T-helper 1 cell (primary cell): ENCODE measurements at places on chromosomes 4 and X.
A peak's percentile ranks its signal among the peaks of the same experiment; 100 is the strongest.

- no peak for DNase-seq
Measured at GRCh38 chr4:81549984-81550383, 78.3 kb upstream of the RASGEF1B start.

- DNase-seq = no peak
Measured at GRCh38 chrX:42604302-42604701, 173.7 kb downstream of the PPP1R2C start.

DNA sequence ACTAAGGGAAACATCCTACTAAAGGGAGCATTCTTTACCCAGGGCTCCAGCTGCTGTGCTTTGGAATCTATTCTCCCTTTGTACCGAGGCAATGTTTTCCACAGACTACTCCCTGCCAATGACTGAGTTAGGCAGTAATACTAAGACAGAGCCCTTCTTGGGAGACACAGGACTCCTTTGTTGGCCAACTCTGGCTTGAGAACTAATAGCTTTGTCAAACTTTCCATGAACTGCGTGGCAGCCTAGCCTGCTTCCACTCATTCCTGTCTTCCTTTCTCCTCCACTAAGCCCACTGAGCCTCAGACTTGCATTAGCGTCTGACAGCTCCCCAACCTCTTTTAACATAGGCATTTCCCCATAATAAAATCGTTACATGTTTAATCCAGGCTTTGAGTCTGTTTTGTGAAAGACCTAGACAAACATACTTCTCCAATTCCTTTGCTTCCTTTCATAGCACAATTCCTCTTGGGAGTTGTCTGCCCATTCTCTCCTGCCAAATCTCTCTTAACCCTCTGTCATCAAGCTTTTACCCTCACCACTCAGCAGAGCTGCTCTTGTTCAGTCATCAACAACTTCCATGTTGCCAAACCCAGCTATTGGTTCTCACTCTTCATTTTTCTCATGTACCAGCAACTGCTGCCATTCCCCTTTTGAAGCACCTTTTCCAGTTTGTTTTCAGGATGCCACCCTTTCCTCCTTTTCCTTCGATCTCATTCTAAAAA, 300.3 kb upstream of the IGFBP7 start:
- no peak for DNase-seq

DNA sequence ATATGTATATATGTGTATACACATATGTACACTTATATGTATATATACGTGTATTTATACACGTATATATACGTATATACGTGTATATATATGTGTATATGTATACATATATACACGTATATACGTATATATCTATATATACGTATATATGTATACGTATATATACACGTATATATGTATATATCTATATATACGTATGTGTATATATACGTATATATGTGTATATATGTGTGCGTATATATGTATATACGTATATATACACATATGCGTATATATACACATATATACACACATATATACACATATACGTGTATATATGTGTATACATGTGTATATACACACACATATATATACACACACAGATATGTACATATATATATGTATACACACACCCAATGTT, 348.0 kb upstream of the LCORL start:
- no peak for DNase-seq

DNA sequence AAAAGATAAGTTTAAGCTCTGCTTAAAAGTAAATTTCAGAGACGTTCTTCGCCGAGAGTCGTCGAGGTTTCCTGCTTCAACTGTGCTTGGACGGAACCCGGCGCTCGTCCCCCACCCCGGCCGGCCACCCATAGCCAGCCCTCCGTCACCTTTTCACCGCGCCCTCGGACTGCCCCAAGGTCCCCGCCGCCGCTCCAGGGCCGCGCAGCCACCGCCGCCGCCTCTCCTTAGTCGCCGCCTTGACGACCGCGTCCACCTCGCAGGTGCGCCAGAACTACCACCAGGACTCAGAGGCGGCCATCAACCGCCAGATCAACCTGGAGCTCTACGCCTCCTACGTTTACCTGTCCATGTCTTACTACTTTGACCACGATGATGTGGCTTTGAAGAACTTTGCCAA, 70.8 kb downstream of the FMR1NB start:
- DNase-seq = no peak

GRCh38 chr4:94225449-94225848, 17.8 kb downstream of the SMARCAD1 start:
- no peak for DNase-seq

DNA sequence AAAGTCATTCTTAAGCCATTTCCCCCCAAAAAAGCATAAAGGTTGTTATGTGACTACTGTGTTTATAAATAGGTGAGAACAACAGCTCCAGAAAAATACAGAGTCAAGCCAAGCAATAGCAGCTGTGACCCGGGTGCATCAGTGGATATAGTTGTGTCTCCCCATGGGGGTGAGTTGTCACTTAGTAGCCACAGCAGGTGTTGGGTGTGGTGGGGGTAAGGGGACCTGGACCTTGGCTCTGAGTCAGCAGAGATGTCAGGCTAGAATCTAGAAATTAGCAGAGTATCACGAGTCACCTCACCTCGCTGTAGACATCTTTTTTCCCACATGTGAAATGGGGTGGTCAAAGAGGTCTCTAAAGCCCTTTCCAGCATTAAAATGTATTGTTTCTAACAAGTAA, 42.4 kb downstream of the MOSPD2 start:
- no peak for DNase-seq

DNA sequence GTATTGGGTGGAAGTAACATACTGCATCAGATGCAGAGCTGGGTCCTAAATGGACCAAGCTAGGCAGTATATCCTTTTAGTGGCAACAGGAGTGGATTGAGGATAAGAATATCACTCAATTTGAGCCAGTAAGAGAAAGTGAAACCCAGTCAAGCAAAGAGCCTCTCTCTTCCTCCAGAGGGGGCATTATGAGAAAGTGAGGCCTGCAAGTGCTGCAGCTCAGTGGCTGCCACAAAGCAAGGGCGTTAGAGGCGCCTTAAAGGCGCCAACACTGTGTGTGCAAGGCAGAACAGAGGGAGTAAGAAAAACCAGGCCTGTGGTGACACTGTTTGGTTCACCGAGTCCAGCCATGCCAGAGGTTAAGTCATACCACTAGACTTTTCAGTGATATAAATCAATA, 17.5 kb downstream of the STX18 start:
- peak; percentile 26 for DNase-seq

- no peak for DNase-seq
Measured at GRCh38 chrX:7746856-7747255, 96.1 kb upstream of the VCX start.

DNA sequence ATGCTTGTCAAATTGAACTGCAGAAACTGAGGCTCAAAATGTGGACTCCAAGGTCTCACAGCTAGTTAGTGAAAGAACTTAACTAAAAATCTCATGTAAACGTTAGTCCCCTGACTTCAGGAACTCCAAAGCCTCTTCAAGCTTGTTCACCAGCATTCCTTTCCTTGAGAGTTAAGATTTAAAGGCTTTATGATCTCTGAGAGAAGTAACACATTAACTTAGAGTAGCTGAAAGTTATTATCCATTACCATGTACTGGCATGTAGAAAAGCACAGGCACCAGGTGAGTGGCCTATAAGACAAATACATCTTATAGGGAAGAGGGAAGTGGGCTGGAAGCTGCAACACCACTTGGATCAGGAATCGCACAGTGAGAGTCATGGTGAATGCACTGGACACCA, 15.3 kb downstream of the PARM1 start:
- DNase-seq = no peak
